ENCODE measurements at places on chromosomes 16 and 17.

DNA sequence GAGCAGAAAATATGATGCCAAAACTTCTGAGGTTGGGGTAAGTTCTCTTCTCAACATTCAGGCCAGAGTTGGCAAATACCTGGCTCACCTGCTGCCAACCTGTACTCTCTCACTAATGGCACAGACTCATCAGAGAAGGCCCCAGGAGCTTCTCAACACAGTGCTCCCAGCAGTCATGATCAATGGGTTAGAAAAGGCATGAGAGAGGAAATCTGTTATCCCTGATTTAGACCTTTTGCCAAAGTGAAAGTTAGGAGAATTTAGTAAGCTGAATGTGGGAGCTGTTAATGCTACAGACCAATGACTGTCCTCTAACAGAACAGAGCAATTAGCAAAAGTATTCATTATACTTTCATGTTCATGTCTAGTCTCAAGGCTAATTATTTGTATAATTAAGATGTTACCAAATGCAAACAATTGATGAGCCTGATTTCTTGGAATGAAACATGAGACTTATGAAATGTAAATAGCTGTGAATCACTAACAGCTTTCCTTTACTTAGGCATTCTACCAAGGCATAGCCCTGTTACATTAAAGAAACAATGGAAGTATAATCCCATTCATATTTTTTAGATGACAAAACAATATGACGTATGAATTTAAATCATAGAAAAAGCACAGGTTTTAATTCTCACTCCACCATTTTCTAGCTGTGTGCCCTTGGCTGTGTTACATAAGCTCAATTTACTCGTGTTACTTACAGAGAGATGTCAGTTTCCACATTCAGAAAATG is 68.7 kb upstream of the MARCHF10 start:
- DNase-seq, result peak; percentile 66

GRCh38 chr17:40348562-40349476 is 15.7 kb downstream of the GJD3 start:
- no peak for DNase-seq

DNA sequence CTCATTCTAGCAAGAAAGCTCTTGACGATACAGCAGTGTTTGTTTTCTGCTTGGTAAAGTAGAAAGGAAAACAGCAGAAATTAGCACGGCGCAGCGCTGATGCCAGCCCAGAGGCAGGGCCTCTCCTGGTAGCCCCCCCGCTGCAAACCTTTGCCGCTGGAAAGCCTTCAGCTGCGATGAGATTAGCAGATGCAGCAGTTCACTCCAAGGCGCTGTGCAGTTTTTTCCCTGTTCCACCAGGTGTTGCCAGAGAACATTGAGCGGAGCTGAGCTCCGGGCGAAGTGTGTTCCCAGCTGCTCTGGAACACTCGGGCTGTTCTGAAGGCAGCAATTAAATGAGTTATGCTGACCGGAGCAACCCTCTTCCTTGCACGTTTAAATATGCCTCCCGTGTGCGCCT is 72.5 kb downstream of the RBFOX1 start:
- DNase-seq, result peak; percentile 20

- no peak for DNase-seq
Measured at GRCh38 chr16:31216422-31217135, at the start of gene PYDC1. Gene PYDC1, minus strand, starts transcription at chr16:31217135. Its CDS starts 107 bp downstream, at chr16:31217028.

DNA sequence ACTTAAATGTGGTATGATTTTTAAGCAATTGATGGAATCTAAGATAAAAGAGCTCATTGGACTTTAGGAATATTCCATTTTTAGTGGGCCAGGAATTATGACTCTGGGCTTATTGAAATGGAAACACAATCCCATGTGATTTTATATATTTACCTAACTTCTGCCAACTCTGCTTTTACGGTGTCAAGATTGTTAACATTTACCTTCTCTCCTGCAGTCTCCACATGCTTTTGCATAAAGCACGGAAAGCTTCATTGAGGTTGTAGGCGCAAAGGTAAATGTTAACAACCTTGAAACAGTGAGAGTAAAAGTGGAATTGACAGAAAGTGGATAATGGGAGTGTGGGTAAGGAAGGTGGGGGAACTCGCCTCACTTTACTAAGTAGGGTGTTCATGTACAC is 468.1 kb downstream of the PMP22 start:
- no peak for DNase-seq

DNA sequence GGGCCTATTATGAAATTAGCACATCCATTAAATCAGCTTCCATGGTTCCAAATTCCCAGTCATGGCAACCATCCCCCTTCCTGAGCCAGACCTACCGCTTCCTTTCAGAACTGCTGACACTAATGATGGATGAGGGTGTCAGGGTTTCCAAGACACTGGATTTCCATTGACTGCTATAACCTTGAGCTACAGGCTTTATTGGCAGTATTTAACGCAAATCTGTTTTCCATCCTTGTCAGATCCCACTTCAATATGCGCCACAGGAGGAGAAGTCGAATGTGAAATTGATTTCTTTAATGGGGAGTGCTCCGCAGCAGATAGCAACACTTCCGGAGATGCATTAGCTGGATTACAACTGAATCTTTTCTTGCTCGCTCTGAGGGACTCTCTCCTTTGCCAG is 197.1 kb downstream of the HS3ST4 start:
- DNase-seq, result no peak

DNA sequence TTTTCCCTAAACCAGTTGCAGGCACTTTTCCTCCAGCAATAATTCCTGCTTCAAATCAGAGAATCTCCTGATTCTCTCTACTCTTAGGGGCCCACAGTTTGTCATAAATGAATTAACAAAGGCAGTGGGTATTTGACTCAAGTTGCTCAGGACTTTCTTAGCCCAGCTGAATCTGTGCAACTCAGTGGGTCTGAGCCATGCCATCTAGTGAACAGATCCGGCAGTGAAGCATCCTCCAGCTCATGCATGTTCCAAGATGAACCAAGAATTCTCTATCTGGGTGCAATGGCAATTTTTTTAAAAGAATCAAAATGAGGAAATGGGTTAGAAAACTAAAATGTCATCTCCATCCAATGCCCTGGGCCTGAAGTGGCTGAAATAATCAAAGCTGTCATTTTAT is 575.2 kb upstream of the CDH11 start:
- peak; percentile 36 for DNase-seq

- no peak for DNase-seq
Measured at GRCh38 chr16:51439271-51439670, 288.2 kb upstream of the SALL1 start.

GRCh38 chr16:29791845-29792807 is 1.6 kb downstream of the KIF22 start:
- no peak for DNase-seq

GRCh38 chr16:81987706-81988105 is 23.6 kb downstream of the SDR42E1 start:
- no peak for DNase-seq

DNA sequence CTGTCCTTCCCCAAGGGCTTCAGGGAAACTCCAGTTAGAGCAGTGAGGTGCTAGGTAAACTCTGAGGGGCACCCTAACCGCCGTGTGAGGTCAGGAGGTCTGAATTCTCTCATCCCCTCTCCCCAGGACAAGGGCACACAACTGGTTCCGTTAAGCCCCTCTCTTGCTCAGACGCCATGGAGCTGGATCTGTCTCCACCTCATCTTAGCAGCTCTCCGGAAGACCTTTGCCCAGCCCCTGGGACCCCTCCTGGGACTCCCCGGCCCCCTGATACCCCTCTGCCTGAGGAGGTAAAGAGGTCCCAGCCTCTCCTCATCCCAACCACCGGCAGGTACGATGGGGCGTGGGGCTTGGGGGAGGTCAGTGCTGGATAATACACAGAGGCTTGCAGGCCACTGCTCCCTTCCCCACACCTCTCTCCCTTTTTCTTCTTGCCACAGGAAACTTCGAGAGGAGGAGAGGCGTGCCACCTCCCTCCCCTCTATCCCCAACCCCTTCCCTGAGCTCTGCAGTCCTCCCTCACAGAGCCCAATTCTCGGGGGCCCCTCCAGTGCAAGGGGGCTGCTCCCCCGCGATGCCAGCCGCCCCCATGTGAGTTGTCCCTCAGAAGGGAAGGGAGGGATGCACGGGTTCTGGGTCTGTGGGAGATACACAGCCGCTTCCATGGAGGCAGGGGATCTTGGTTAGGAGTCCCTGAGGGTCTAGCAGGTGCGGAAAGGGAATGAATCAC is 4.6 kb downstream of the GRB7 start:
- DNase-seq, result no peak

GRCh38 chr17:41880130-41880529 is 14.9 kb upstream of the KLHL11 start:
- DNase-seq, result no peak

- no peak for DNase-seq
Measured at GRCh38 chr16:46687486-46687885, 1.5 kb downstream of the VPS35 start.
